ENCODE measurements at places on chromosomes 3 and 15.

DNA sequence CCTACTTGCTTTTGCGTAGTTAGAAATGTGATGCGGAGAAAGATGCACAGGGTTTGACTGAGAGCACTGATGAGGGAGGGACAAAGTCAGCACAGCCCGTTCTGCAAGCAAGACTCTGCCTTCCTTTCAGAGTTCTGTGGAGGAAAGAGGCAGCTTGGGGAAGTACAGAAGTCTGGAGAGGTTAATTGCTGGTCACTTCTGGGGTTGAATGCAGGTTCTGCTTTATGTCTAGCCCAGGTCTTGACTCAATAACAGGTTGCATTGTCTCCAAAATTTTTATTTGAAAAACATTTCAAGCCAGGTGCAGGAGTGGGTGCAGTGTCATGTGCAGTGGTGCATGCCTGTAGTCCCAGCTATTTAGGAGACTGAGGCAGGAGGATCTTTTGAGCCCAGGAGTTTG lies 461.7 kb downstream of the NR2F2 start:
- DNase-seq = no peak

GRCh38 chr15:99029341-99030144 lies 22.0 kb upstream of the PGPEP1L start:
- DNase-seq = no peak

- DNase-seq = no peak
Measured at GRCh38 chr3:148990236-148990635, 1.1 kb upstream of the GYG1 start.

DNA sequence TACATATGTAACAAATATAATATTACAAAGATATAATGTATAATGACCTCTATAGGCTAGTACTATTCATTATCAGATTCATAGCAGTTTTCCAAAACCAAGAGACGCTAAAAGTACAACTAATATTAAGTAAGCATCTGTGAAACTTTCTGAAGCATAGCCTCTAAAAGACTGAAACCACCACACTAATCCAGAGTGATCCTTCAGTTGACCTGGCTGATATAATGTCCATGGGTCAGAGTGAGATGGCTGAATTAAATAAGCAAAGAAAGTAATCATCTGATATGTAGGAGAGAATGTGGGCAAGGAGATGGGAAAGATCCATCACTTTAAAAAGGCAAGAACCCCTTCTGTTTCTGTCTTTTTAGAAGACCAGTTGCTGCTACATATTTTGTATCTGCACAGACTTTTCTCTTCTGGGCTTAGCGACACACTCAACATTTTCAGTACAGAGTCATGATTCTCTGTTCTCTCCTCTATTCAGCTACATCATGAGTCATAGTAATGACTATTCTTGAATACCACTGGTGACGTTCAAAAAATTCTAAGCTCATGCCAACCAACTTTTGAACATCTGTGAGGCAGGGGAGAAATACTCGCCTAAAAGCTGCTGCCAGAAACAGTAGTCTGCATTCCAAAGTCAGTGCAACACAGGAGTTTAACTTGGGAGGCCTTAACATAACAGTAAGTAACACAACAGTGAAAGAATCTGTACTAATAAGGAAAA lies 149.6 kb downstream of the MAGI1 start:
- DNase-seq = no peak

DNA sequence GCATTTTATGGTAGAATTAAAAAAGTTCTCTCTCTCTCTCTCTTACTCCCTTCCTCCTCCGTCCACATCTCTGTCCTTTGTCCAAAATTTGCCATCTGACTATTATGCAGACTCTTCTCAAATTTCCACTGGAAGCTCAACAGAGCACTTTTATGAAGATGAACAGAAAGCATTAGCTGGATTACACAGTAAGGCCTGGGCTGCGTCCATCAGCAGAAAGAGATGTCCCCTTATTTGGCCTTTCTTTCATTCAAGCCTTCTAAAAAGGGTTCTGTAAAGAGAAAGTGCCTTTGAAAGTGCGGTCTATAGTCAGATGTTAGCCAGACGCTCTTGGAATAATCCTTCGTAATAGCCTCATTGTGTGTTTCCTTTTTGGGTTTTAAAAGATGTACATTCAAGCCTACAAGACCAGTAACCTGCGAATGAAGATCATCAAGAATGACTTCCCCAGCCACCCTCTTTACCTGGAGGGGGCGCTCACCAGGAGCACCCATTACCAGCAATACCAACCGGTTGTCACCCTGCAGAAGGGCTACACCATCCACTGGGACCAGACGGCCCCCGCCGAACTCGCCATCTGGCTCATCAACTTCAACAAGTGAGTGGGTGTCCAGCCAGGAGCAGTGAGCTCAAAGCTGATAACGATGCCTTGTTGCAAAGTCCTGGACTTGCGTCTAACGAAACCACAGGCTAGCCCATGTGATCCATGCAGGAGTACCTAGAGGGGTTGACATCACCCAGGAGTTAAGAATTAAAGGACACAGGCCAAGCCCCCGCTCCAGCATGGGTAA lies 53.1 kb downstream of the MESD start:
- no peak for DNase-seq

DNA sequence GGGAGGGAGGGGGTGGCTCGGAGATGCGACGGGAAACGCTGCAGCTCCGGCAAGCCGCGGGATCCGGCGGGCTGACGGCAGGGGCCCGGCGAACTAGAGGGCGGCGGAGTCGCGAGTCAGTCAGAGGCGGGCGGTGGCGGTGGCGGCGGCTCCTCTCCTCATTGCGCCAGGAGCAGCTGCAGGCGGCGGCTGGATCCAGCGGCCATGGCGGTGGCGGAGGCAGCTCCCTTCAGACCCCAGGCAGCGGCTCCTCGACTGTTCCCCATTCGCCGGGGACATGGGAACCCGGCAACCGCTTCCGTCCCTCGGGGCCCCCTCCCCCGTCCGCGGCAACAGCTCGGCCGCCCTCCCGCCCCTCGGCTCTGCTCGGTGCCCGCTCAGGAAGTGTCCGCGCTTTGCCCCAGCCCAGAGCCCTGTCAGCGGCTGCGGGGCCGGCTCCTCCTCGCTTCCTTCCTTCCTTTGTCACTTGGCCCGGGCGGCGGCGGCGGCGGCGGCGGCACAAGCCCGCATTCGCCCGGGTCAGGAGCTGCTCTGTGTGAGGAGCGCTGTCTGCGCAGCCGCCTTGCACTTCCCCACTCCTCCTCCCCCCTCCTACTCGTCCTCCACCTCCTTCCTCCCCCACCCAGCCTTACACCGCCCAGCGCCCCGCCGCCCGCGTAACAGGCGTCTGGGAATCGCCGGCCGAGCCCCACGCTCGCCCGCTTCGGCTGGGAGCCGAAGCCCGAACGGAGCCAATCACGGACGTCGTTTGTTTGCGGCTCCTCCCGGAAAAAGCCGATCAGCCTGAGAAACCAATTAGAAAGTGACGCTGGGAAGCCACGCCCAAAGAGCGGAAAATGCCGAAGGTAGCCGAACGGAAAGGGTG lies at the start of gene GSK3B:
GSK3B (minus strand) TSS at position 537 of the 865 bp plus-strand sequence. CDS start 1,013 bp downstream, outside the sequence.
- peak; percentile 100 for DNase-seq

- no peak for DNase-seq
Measured at GRCh38 chr15:90211440-90212143, 10.5 kb downstream of the SEMA4B start.

- DNase-seq = no peak
Measured at GRCh38 chr15:67419705-67420104, 101.2 kb upstream of the C15orf61 start.

DNA sequence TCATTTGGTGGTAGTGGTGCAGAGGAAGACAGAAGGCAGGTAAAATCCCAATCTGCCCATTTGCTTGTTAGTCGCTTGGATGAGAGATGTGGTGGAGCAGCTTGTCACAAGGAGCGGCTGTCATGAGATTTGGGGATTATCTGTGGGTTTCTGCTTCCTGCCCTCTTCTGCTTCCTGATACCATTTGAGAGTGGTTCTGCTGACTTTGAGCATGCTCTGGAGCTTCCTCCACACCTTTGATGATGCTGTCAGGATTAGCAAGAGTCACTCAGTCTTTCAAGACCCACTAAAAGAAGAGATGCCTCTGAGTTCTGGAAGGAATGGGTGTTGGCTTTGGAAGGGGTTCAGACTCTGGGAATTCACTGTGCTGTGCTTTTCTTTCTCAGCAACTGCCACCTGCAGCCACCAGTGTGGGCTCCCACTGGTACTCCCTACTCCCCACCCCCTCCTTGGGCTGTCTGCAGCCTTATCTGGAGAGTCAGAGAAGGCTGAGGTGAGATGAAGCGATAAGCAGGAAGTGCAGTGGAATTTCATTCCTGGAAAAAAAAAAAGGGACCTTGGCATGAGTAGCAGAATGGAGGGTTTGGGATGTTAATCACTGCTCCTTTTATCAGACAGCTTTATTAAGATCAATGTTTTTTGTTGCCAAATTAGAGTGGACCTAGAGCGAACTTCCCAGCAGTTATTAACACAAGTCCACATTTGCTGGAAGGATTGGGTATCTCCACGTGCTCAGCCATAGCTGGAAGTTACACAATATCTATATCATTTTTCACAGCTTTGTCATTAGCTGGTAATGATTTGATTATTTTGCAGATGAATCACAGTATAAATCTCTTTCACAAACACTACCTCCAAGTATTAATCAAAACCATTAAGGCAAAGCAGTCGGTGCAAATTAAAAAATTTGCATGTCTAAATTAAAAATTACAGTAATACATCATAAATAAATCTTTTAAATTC lies 233.0 kb upstream of the SATB1 start:
- DNase-seq = no peak

DNA sequence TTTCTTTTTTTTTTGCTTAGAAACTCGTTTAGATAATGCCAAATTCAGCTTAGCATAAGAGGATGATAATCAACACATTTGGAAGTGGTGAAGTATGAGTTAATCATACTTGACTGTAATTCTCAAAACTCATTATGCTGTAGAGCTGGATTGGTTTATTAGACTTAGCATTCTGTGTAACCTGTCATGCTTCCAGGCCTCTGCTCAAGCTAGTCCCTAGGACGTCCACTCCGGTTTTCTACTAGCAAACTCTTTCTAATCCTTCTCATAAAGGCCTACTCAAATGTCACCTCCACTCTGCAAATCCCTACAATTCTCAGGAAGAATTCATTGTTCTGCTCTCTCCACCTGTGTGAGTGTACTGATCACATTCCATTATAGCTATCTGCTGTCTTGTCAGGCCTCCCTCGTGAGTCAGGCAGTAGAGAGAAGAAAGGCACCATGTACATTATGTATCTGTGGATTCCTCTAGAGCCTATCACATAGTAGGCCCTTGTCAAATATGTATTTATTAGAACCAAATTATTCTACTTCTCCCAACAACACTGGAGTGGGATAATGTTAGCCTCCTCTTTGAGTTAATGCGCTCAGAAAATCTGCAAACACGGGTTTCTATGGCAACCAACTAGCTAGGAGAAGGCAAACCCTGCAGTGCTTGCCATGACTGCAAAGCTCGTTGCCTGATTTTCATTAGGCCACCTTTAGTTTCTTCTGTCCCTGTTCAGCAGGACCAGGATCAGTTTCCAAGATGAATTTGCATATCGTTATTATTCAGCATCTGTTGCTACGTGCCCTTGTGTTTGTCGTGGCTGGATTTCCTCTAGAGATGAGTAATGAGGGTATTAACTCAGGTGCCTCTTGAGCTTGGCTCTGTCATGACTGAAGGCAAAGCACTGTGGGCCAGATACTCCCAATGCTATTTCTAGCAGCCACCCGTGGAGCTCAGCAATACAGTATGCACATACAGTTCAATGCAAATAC lies 30.7 kb downstream of the ATP13A5 start:
- DNase-seq = no peak

DNA sequence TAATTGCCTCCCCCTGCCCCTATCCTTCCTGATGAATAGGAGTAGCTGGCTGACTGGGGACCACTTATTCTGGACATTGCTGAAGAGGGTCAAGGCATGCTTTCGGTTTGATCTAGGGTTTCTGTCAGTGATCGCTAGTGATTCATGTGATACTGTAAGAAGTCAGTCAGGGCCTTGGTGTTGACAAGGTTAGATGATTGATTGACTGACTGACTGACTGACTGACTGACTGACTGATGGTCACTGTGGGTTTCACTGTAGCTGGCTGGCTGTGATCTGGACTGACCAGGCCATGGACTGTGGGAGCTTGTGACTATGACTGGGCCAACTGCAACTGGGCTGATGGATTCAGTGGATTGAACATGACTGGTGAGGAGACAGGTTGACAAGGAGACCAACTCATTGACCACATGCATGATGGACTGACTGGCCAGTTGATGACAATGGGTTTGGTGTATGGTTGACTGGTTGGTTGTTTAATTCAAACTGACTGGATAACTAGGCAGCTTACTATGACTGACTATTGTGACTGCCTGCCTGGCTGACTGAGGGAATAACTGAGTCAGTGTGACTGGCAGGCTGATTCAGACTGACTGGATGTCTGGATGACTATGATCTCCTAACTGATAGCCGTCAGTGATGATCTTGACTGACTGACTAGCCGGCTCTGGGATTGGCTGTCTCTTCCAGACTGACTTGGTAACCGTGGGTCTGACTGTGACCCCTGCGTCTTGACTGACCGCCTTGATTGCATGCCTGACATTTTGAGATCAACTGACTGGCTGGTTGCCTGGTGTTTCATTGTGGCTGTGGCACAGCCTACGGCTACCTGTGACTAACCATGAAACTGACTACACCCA lies 509.9 kb downstream of the SHQ1 start:
- DNase-seq = no peak

- no peak for DNase-seq
Measured at GRCh38 chr3:72839057-72839456, 9.2 kb downstream of the SHQ1 start.

DNA sequence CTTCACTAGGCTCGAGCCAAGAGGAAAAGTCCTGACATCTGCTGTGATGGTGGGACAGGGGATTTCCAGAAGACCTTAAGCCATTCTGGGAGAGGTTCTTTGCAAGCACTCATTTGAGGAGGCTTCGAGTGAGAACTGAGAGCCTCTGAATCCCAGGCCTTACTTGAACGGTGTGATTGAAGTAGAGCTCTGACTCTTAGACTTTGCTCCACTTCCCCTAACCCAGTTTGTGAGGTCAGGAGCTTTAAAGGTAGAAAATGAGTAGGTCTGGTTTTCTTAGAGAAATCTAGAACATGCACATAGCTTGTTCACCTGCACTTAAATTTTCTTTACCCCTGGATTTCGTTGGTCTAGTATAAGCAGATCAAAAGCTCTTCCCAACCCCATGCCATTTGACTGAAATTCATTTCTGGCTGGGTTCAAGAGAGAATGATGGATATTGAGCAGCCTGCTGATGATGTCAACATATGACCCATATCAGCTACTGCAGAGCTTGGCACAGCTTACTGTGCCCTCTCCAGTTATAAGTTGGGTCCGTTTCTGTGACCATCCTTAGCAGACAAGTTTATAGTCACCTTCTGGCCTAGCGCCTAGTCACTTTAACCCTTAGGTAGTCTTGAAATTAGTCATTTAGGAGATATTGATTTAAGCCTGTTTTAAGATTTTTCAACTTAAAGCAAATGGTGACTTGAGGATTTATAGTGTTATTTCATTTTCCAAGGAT lies 229.2 kb upstream of the CHRM5 start:
- DNase-seq = no peak

GRCh38 chr3:143476965-143477640 lies 357.5 kb downstream of the CHST2 start:
- DNase-seq = no peak
